ENCODE measurements at places on chromosomes 1 and 21.

DNA sequence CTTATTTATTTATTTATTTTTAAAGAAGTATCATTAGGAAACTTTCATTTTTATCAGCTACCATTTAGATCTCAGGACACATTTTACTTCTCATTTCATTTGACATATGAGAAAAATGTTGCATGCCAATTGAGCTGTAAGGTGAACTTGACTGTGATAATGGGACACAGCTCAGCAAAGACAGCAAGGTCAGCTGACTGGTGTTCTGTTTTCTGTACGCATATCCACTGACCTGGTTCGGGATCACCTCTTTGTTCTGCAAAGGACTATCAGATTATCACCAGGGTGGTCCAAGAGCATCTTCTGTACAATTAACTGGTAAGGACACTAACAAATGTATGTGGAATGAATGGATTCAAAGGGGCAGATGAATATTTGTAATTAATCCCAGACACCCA lies 51.9 kb downstream of the TEX35 start:
- no peak for DNase-seq

DNA sequence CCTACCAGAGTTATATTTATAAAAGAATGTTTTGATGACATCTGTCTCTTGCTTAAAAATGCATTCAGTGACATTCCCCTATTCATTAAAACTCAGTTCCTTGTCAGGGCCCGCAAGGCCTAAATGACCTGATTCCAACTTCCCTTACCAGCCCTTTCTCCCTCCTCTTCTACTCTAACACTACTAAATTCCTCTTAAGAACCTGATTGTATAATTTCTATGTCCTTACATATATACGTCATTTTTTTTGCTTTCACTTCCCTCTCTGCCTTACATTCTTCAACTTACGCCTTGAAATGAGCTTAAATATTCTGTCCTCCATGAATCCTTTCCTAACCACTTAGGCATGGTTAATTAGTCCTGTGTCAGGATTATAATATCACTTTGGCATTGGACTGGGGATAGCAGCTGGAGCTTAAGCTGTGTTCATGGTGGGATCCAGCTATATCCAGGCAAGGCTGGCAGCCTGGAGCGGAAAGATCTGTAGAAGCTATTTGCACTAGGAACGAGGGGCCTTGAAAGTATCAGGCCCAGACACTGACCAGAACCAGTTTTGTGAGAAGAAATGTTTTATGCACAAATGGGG lies 360.2 kb upstream of the PTBP2 start:
- DNase-seq: no peak

DNA sequence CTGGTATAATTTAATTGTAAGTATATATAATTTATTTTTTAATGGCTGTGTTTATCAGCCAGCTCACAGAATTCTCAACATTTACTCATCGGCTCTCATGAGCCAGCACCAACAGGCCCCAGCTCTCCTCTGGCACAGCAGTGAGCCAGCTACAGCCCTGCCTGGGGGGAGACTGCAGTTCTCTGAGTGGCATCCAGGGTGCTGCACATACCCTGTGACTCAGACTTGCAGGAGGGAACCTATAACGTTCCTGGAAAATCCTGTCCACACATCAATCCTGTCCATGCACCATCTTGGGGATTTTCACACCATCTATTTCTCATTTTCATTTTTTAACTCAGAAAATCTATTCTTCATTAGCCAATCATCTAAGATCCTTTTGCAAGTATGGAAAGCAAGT lies 36.5 kb downstream of the FHAD1 start:
- no peak for DNase-seq

DNA sequence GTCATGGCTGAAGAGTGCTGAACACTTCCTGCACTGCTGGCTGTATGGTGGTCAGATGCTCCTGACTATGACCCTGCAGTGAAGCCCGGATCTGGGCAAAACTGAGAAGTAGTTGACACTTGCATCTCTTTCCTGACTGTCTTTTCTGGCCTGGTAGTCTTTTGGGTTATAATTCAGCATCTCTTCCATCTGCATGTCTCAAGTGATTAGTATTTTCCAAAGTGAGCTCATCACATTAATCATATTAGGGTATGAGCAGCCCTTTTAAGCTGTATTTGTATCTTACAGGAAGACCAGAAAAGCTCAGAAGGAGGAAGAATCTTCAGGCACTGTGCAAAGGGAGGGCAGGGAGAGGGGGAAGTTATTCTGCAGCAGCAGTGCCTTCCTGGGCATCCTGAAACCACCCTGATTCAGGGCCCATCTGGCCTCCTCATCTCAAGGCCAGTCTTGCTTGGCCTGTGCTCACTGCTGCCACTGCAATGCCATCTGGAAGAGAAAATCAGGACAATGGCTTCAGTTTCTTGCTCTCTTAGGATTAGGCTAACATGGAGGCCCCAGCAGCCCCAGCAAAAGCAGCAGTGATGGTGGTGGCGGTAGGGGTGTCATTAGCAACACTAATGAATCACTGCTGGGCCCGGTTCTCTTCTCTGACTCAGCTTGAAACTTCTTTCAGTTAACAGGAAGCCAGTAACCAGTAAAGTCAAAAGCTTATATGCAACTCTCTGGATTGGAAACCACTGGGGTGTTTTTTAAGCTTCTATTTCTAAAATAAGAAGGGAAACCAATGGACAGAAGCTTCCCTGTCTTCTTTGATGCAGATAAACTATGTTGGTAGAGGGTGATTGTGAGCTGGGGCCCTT lies 63.3 kb upstream of the WDR26 start:
- DNase-seq: peak; percentile 87

DNA sequence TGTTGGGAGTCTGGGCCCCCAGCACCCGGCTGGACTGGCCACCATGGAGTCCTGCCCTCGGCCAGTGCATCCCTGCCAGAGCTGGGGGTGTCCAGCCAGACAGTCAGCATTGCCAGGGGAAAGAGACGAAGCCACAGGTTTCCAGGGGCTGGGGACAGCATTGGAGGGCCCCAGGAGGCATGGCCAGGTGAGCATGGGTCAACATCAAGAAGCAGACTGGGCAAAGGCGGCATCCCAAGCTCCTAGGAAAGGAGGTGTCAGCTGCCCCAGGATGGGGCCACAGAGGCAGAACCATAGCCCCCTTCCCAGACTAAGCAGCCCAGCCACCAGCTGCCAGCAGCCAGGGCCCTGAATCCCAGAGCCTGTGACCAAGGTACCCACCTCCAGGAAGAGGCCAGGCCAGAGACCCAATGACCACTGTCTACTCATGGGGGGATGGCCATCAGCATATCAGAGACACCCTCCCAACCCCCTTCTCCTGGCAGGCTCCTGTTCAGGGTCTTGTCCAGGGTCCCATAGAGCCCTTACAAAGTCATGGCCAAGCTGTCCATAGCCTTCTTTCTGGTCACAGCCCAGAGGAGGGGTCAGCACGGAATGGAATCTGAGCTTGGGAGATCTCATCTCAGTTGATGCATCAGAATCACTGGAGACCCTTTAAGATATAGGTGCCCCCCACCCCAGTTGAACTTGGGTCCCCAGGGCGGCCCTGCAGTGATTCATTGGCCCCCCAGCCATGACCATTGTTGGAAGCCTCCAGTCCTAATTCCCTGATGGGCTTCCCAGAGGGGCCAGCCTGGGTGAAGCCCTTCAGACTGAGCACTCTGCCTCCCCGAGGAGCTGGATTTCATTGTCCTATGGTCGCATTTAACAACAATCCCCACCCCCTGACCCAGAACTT lies 32.5 kb downstream of the WNT3A start:
- DNase-seq: no peak

DNA sequence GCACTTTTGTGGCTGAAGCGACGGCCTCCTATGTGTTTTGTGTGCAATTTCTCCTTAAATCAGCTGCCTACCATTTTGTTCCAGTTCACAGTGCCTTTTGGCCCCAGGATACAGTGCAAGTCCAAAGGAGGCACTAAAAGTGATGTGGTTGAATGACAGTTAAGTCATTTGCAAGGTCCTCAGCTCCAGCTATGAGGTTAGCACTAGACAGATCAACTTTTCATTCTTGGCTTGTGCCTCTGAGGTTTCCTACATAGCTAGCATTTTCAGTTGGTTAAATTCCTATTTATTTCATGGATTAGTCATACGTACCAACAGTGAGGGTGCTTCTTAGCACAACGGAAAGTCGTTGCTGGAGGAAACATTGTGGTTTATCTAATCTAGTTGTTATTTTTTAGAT lies 59.3 kb upstream of the NTPCR start:
- DNase-seq: no peak

DNA sequence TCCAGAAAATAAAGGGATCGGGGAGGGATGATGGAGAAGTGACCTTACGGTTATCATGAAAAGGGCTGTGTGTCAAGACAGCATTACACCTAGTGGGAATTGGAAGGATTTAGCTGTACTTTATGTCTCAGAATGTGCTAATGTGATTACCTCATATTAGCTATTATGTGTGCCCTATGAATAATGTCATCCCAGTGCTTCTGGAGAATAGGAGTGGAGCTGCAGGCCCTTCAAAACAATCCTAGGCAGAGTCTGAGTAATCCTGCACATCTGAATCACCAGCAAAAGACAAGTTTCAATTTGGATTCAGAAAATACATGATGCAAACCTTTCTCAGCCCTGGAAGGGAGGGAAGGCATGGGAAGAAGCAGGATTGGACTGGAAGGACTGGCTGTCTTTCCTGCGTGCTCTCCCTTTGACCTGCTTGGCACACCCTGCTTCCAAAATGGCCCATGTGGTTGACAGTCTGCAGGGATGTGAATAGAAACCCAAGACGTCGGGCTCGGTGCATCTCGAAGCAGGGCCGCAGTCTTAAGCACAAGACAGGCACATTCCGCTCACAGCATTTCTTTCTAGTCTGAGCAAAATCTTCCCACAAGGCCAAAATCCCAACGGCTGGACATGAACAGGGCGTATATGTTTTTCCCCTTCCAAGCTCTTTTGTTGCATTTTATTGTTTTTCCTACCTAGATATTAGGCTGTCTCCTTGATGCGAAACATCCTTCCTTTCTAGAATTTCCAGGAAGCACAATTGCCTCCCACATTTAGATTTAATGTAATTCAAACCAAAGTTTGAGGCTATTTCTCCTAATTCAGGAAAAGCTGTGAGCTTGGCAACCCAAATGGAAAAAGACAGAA lies 54.3 kb upstream of the TARBP1 start:
- DNase-seq: peak; percentile 60

DNA sequence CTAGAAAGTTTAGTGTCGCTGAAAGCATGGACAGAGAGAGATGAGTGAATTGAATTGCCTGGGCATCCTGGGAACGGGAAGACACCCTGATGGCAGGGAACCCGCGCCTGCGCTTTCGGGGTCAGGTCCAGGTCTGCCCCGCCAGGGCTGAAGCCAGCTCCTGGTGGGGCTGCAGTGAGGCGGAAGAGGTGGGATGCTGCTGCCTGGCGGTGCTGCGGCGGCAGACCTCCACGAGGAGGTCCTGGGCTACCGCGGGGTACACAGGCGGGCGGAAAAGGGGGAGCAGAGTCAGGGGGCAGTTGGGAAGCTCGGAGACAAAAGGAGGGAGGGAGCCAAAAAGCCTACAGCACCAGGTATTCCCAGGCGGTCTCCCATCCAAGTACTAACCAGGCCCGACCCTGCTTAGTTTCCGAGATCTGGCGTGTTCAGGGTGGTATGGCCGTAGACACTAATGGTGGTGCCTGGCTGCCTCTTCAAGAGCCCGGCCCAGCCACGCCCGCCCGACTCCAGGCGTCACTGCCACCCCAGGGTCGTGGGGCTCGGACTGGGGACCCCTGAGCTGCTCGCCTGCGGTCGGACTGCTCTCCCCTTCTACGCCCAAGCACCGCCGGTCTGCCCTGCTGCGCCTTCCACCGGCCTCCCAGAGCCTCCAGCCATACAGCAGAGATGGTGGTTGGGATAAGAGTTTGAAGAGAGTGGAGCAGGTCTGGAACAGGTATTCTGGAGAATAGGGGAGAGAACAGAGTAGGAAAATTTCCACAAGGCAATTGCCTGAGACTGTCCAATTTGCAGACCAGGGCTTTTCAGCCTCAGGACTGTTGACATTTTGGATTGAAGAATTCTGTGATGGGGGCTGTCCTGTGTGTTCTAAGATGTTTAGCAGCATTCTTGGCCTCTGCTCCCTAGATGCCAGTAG lies 46.1 kb downstream of the MDM4 start:
- DNase-seq: no peak

GRCh38 chr1:78683079-78683478 lies 33.4 kb downstream of the IFI44 start:
- DNase-seq: no peak

GRCh38 chr21:33861125-33861524 lies 54.5 kb downstream of the ATP5PO start:
- no peak for DNase-seq

DNA sequence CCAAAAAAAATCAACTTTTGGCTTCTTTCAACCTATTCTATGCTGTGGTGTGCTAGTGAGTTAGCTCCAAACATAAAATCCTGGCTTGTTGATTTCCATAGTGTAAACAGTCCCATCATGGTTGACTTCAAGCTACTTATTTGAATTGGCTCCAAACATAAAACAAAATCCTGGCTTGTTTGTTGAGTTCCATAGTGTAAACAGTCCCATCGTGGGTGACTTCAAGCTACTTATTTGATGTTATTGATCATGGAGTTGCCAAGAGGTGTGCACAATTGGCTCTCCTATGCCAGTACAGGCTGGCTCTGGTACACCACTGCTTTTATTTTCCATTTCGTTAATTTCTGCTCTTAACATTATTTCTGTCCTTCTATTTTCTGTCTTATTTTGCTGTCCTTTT lies 1.8 kb upstream of the COA6 start:
- DNase-seq: no peak

GRCh38 chr1:26225033-26225831 lies 8.8 kb upstream of the CEP85 start:
- DNase-seq: peak; percentile 57

DNA sequence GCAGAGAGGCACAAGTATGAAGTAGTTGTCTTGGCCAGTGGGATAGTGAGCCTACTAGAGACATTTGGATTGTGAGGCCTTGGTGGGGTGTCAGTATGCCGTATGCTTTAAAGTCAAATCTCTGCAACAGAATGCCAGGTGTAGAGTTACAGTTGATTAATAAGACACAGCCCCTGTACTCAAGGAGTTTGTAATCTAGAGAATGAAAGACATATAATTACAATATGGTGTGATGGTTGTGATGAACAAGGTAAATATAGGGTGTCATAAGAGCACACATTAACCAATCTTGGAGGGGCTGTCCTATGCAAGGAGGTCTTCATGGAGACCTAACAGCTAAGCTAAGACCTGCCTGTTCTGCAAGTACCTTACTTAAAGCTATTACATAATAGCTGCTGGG lies 113.1 kb downstream of the ATF6 start:
- no peak for DNase-seq
